ENCODE measurements at places on chromosomes 7 and 10.

DNA sequence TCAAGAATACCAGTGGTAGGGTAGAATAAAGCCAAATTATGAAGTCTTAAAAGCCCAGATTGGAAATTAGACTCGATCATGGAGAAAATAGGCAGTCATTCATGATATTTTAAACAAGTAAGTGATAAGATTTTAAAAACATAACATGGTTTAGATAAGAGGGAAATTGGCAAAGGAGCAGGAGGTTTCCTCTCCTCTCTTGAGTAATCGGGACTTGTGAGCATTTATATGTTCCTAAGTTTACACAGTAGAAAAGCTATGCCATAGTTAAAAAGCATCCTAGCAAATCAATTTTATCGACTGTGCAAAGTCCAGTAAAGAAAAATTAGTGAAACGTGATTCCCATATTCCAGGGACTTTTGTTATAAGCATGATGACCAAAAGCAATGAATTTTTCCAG lies 313.2 kb downstream of the AHR start:
- no peak for DNase-seq

- no peak for DNase-seq
These were observed 239.0 kb upstream of the KLF6 start for GRCh38 chr10:4024027-4024426.

DNA sequence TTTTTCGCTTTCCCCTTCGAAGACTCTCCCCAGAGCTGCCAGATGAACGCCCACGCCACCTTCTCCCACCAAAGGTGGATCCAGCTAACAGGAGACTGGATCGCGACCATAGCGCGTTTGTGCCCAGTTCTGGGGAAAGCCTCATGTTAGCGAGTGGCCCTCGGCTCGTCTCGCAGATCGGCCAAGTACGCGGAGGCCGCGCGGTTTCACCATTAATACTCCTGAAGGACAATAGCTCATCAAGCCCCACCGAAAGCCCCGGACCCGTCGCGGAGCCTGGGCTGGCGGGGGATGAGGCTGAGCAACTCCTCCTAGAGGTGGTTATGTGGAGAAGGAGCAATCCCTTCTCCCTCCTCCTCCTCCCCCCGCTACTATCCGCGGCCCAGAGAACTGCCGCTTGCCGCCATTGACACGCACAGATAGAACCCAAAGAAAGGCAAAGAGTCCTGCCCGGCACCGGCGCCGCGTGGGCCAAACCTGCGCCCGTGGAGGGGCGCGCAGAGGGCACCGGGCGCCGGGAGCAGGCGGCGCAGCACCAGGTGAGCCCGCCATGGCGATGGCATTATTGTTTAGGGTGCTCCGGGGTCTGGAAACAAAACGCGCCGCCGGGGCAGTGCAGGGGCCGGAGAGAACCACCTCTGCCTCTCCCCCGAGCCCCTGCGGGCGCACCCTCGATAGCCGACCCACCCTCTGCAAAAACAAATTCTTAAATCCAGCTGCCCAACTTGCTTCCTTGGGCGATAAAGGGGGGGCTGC lies at the start of gene MACROH2A2:
Gene MACROH2A2 (plus strand): TSS at position 385 of the 756 bp plus-strand sequence. CDS start 22,813 bp downstream, outside the sequence.
- no peak for DNase-seq

DNA sequence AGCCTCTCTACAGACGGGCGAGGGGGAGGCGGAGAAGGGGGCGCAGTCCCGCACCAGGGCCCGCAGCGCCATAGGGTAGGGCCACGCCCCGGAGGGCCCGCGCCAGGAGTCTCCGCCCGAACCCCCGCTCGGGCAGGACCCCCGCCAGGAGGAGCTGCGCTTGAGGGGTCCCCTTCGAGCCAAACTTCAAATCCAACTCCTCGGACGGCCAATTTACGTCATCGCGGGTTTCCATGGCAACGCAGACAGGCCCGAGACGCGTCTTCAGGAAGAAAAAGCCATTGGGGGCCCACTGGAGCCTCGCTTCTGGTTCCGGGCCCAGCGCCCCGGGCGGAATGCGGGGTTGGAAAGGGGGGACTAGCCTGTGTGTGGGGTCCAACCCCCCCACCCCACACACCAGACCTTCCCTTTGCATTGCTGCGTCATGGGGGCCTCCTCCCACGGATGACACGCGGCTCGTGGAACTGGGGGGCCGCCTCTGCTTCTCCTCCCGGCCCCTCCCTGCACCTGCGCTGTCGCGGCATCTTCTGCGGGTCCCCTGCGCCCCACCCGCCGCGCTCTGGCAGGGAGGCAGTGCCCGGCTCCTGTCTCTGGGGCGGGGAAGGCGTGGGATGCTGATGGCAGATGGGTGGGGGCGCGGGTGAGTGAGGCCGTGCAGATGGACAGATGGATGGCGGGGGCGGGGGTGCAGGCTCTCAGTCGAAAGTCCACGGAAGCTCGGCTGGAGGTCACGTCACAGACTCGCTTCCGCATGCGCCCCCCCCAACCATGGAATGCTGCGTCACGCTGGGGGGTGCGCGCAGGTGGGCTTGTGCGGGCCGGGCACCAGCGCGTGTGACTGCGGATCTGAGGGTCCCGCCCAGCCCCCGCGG lies 1.2 kb downstream of the CALY start:
- DNase-seq: no peak

- no peak for DNase-seq
These were observed 31.5 kb upstream of the SH2D4B start for GRCh38 chr10:80506189-80506575.

DNA sequence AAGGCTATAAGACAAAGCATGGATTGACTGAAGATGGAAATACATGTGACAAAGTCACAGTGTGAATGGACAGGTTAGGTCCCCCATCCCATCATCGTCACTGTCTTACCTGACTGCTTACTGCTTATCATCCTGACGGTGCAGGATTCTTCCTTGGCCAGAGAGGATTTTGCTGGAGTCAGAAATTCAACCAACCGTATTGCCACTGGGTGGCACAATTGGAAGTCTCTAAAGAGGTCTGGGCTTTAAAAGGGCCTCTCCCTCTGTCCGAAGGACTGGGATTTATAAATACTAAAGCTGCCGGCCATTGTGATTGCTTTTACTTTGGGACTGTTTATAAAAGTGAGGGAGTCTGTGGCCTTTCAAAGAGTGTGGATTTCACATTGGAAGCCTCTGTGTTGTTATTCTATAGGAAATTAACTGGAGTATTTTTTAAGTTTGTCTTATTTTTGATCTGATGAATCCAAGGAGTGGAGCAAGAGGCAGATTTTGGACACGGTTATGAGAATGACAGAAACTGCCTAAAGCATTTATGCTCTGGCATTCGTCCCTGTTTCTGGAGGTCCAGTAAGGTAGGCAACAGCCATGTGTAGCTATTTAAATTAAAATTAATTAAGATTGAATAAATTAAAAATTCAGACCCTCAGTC lies 113.3 kb upstream of the CREB5 start:
- peak; percentile 31 for DNase-seq

GRCh38 chr10:130062976-130063375 lies 47.7 kb downstream of the C10orf143 start:
- DNase-seq: no peak

GRCh38 chr10:3399756-3400155 lies 227.2 kb upstream of the PITRM1 start:
- no peak for DNase-seq

GRCh38 chr7:156777364-156778069 lies 115.5 kb downstream of the LMBR1 start:
- no peak for DNase-seq

GRCh38 chr7:92608380-92609322 lies 18.5 kb upstream of the FAM133B start:
- no peak for DNase-seq

DNA sequence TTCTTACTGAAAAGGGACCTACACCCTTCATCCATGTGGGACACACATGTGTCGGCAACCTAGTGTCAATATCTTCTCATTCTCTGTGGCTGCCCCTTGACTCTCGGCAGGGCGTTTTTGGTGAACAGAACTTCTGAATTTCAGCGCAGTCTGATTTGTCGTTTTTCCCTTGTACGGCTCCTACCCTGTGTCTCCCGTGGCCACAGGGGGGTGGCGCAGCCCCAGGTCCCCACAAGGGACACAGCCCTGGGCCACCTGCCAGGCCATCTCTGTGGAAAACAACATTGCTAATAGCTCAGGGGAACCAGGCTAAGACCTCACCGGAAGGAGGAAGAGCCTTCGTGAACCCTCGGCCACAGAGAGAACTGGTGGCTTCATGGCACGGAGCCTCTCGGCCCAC lies 53.1 kb upstream of the NKX6-2 start:
- DNase-seq: no peak

DNA sequence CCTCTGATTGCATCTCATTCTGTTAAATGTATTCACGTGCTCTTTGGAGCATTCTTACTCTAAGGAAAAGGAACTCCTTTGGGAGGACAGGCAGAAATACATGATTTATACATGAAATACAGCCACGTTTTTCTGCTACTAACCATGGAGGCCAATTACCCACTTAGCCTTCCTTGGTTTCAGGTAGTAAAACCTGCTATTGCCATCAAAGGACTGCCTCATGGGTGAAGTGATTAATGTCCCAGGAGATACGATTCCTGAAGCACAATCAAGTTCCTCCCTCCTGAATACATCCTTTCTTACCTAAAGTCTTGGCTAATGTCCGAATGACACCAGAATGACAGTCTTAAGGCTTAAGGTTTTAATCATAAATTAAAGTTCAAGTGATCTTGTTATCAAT lies 58.5 kb upstream of the PIK3CG start:
- no peak for DNase-seq

DNA sequence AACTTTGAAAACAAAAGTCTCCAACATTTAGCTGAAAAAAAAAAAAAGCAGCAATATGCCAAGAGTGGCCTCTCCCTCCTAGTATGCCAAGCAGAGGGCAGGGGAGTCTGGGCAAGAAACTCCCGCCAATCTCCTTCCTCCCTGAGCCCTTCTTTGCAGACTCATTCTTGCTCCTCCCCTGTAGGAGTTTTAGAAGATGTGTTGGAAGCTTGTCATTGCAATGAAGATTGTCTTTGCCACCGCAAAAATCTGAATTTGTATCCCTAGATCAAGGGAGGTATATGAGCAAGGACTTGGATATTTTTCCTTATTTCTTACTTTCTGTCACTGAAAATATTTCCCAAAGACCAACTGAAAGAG lies 2.6 kb upstream of the TNS3 start:
- no peak for DNase-seq

DNA sequence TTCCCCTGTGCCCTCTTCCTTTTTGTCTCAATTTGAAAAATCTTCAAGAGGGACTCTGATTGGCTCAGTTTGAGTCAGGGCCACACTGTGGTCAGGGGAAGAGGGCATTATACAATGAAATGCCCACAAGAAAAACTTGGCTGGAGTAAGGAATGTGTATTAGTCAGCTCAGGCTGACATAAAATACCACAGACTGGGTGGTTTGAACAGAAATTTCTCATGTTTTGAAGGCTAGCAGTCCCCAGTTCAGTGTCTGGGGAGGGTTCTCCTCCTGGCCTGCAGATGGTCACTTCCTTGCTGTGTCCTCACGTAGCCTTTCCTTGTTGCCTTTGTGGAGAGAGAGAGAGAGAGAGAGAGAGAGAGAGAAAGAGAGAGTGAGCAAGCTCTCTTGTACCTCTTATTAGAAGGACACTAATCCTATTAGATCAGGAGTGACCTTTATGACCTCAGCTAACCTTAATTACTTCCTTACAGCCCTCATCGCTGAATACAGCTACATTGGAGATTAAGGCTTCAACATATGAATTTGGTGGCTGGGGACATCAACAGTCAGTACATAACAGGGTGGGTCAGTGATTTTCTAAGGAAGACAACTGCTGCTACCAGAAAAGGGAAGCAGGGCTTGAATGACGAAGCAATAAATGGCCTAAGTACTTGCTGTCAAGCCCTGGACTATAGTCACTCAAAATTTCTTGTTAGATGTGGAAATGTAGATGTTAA lies 25.8 kb upstream of the FAM13C start:
- DNase-seq: no peak

DNA sequence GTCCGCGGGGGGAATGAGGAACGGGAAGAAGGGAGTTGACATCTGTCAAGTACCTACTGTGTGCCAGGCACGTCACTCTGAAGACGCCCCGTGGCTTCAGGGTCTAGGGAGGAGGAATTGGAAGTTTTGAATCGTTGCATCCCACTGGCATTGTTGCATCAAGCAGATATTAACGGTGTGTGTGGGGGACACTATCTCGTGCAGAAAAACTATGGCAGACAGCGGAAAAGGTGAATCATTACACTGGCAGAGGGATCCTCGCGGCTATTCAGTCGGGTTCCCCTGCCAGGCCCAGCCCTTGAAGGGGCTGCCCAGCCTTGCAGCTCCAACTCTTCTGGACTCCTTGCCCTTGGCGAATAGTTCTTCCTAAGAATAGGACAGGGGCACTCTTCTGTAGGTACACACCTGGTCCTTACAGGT lies 1.0 kb upstream of the KIAA1549 start:
- no peak for DNase-seq

- no peak for DNase-seq
These were observed 139.9 kb downstream of the CFTR start for GRCh38 chr7:117619681-117620080.

DNA sequence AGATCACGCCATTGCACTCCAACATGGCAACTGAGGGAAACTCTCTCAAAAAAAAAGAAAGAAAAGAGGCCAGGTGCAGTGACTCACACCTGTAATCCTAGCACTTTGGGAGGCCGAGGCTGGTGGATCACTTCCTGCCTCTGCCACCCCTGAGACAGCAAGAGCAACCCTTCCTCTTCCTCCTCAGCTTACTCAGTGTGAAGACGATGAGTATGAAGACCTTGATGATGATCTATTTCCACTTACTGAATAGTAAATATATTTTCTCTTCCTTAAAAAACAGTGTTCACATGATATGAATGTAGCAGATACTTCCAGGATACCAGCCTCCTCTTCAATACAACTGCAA lies 2.1 kb upstream of the ZKSCAN1 start:
- DNase-seq: no peak

GRCh38 chr10:95655571-95656290 lies 780 bp downstream of the ALDH18A1 start:
- DNase-seq: peak; percentile 5

GRCh38 chr7:100890653-100891567 lies 1.4 kb upstream of the UFSP1 start:
- peak; percentile 2 for DNase-seq

- no peak for DNase-seq
These were observed 80.6 kb downstream of the NRCAM start for GRCh38 chr7:108375668-108376067.

GRCh38 chr7:27871866-27872265 lies 131.9 kb downstream of the TAX1BP1 start:
- DNase-seq: no peak

DNA sequence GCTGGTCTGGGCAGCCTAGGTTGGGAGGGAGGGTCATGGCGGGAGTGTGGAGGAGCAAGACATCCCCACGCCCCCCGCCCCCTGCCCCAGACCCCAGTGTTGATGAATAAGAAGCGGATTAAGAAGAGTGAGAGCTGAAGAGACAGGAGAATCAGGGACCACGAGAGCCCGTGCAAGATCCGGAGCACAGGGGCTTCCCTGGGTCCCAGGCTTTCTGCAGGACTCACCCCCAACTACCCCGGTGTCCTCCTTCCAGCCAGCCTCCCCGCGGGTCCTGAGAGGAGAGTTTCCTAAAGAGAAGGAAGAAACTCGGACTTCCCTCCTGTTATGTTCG lies 20.1 kb downstream of the GHRHR start:
- no peak for DNase-seq

Measured in RPMI8226 (cell line).